ENCODE measurements at places on chromosomes 13 and 19. TPM values are rescaled to one million over a fixed set of nuclear protein-coding genes. Genes with fewer than 3 reads are reported as not detected.

The ZFP82 gene
- 0.97 TPM for total RNA-seq

- no peak for DNase-seq
These were observed 6.7 kb downstream of the KLK14 start for GRCh38 chr19:51075998-51076397.

The CD22 gene
- total RNA-seq = not detected

GRCh38 chr19:37593996-37594303 lies 642 bp downstream of the ZNF571 start:
- no peak for DNase-seq

GRCh38 chr13:106133025-106133424 lies 402.4 kb downstream of the EFNB2 start:
- no peak for DNase-seq

The NKG7 gene
- 1.2 TPM for total RNA-seq

- DNase-seq = peak; percentile 28
These were observed 24.1 kb downstream of the SLC25A30 start for GRCh38 chr13:45393941-45394570.
